ENCODE measurements at places on chromosomes 7 and 10. TPM values are rescaled to one million over a fixed set of nuclear protein-coding genes. Genes with fewer than 3 reads are reported as not detected.

Gene FAM180A
- total RNA-seq: not detected

Gene CALHM1
- total RNA-seq: 0.47 TPM

DNA sequence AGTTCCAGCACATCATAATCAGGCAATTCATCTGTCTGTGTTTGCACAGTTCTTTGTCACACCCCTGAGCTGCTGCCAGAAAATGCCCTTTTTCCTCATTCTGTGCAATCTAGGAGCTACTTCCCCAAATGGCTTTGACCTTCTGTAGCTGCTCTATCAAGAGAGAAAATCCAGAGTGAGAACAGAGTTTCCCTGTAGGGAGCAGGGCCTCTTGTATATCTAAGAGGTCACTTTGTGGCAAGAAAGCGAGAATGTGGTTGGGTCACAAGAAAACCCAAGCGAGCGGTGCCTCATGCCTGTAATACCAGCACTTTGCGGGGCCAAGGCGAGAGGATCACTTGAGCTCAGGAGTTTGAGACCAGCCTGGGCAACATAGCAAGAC, 24.3 kb downstream of the SLC29A3 start:
- DNase-seq: no peak

DNA sequence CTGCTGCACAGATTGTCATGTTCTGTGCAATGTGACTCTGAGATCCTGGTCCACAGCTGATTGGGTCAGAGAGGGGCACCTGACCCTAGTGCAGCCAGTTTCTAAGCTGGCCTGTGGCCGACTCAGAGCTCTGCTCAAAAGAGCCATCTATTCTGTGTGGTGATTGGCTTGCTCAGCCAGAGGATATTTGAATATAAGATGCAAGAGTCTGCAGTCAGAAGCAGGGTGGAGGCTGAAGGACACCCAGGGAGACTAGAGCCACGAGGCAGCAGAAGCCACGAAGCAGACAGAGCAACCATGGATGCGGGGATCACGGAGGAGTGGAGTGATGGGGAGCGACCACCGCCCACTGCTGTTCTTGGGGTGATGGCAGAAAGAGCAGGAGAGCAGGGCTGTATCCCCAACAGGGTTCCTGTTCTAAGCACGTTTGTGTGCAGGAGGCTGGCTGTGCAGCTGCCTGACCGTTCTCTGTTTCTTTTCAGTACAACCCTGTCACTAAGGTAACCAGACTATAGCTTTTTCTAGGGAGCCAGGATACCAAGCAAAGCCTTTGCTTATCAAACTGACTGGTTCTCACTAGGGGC, 19.5 kb upstream of the RHEB start:
- DNase-seq: no peak

DNA sequence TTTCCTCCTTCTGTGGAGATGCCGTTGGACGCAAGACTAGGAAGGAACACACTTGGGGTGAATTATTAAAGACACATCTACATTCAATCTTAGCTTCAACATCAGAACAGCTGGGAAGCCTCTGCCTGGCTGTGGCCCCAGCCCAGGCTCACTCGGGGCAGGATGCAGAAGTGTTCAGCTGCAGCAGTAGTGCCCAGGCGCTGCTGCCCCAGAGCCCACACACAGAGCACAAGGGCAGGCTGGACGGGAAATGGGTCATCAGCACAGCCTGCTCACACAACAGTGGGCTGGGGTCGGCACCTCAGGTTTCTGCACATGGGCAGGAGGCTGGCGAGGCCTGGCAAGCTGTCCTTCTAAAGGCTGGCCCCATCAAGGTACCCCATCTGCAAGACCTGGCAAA, 42.5 kb downstream of the NOD1 start:
- DNase-seq: peak; percentile 35

GRCh38 chr7:128221929-128222403, 19.1 kb upstream of the LEP start:
- no peak for DNase-seq

All from activated CD8-positive, alpha-beta memory T cell treated with anti-CD3 and anti-CD28 coated beads, Interleukin-2, amount 10 ng/mL, durations not matched to agents 7 days and 5 days (primary cell).